Sigmoid colon (tissue), 7 donors: ENCODE measurements at places on chromosomes 1 and 21. TPM values are rescaled to one million over a fixed set of nuclear protein-coding genes. Genes with fewer than 3 reads are reported as not detected.

The FBXO2 gene
- 3.5 TPM for total RNA-seq

The CTTNBP2NL gene
- total RNA-seq, result 17.6 TPM

- H3K27me3 ChIP-seq, result no peaks in the 10 kb centered on the region
- no peak overlapping the region for H3K4me3 ChIP-seq
- H3K4me1 ChIP-seq, result no peaks in the 10 kb centered on the region
- H3K36me3 ChIP-seq, result no peaks in the 10 kb centered on the region
- no peak for DNase-seq
These were observed 217.6 kb upstream of the SAMSN1 start for GRCh38 chr21:14763695-14764064.

GRCh38 chr21:37700641-37701202 is 215.5 kb downstream of the KCNJ6 start:
- DNase-seq, result no peak
- no peaks in the 10 kb centered on the region for H3K36me3 ChIP-seq
- no peaks in the 10 kb centered on the region for H3K27me3 ChIP-seq
- no peaks in the 10 kb centered on the region for H3K4me1 ChIP-seq
- H3K4me3 ChIP-seq, result no peak overlapping the region
- H3K27ac ChIP-seq, result no peak overlapping the region

The RNF11 gene
- total RNA-seq, result 116 TPM

- H3K27ac ChIP-seq, result no peak overlapping the region
- H3K4me3 ChIP-seq, result no peak overlapping the region
- no peaks in the 10 kb centered on the region for H3K27me3 ChIP-seq
- no peaks in the 10 kb centered on the region for H3K4me1 ChIP-seq
- DNase-seq, result peak; percentile 58
These were observed 5.8 kb upstream of the C1orf159 start for GRCh38 chr1:1121611-1122077.

- no peak overlapping the region for H3K27ac ChIP-seq
- no peaks in the 10 kb centered on the region for H3K36me3 ChIP-seq
These were observed 28.6 kb downstream of the ZNF644 start for GRCh38 chr1:90993245-90993644.

The HES3 gene
- not detected for total RNA-seq

The UBE2Q1 gene
- 15.1 TPM for total RNA-seq

The MIXL1 gene
- not detected for total RNA-seq

DNA sequence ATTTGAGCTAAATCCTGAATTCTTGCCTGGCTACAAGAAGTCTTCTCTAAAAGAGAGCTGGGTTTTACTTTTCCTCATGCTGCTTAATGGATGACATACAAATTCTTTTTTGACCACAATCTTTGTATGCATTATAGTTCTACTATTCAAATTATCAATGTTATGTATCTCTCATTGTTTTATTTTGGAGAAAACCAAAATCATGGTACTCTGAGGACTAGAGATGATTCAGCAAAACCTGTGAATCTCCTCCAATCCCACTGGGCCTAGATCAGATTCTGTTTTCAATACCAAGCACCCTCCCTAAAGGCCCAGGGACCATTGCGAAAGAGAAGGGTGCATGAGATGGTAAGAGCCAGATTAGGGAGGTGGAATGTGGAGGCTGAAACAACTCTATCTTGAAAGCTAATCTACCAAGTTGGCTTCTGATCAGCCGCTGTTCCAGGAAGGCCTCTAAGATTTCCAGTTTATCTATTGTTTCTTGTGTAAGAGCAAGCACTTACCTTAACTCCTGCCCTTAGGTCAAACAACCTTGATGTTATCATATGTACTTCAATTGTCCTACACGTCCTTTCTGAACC is 547.2 kb downstream of the PLPP3 start:
- H3K27ac ChIP-seq, result no peak overlapping the region
- H3K27me3 ChIP-seq, result no peaks in the 10 kb centered on the region
- peaks cover 6% of the 10 kb centered on the region for H3K4me1 ChIP-seq
- no peaks in the 10 kb centered on the region for H3K36me3 ChIP-seq

GRCh38 chr1:6545276-6546112 is 8.8 kb downstream of the NOL9 start:
- peaks cover 10% of the 10 kb centered on the region for H3K36me3 ChIP-seq
- no peak overlapping the region for H3K4me3 ChIP-seq
- no peaks in the 10 kb centered on the region for H3K4me1 ChIP-seq
- DNase-seq, result no peak
- H3K27ac ChIP-seq, result no peak overlapping the region

GRCh38 chr21:40053007-40053406 is 185.8 kb downstream of the PCP4 start:
- H3K27me3 ChIP-seq, result no peaks in the 10 kb centered on the region
- peaks cover 54% of the 10 kb centered on the region for H3K4me1 ChIP-seq
- H3K27ac ChIP-seq, result peak overlapping the region; percentile 88
- no peaks in the 10 kb centered on the region for H3K36me3 ChIP-seq
- H3K4me3 ChIP-seq, result no peak overlapping the region
- peak; percentile 90 for DNase-seq

The LRRC71 gene
- total RNA-seq, result not detected

GRCh38 chr1:244755673-244756072 is 79.8 kb upstream of the COX20 start:
- no peaks in the 10 kb centered on the region for H3K27me3 ChIP-seq
- no peak overlapping the region for H3K27ac ChIP-seq
- H3K4me1 ChIP-seq, result no peaks in the 10 kb centered on the region
- no peaks in the 10 kb centered on the region for H3K36me3 ChIP-seq

DNA sequence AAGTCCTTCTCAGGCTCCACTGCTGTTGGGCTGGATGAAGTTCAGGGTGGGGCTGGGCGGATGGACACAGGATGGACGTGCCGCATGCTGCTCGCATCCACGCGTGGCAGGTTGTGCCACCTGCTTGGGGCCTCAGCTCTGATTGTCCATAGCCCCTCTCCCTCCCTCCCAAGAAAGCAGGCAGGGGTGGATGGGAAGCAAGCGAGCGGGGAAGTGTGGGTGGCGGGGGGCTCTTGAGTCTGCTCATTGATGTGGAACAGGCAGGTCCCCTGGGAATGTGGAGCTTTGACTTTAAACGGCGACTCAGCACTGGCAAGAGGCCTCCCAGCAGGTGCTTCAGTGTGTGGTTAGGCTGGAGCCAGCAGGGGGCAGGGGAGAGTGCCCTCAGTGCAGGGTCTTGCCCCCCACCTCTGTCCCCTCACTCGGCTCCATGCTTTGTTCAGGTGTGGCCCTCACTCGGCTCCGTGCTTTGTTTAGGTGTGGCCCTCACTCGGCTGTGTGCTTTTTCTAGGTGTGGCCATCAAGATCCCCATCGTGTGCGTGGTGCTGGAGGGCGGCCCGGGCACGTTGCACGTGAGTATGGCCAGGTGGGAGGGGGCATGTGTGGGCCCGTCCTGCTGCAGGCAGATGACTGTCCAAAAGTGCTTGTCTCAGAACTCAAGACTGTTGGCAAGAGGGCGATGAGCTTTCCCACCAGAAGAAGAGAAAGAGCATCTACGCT is 23.9 kb downstream of the TRPM2 start:
- no peak overlapping the region for H3K27ac ChIP-seq
- peaks cover 11% of the 10 kb centered on the region for H3K27me3 ChIP-seq
- DNase-seq, result no peak
- H3K36me3 ChIP-seq, result no peaks in the 10 kb centered on the region

- no peak for DNase-seq
- H3K4me3 ChIP-seq, result no peak overlapping the region
- H3K4me1 ChIP-seq, result no peaks in the 10 kb centered on the region
- no peaks in the 10 kb centered on the region for H3K36me3 ChIP-seq
These were observed 6.5 kb upstream of the SYNC start for GRCh38 chr1:32709075-32709474.

GRCh38 chr1:185520188-185520920 is 203.3 kb upstream of the IVNS1ABP start:
- H3K27me3 ChIP-seq, result no peaks in the 10 kb centered on the region
- no peaks in the 10 kb centered on the region for H3K36me3 ChIP-seq
- H3K4me1 ChIP-seq, result no peaks in the 10 kb centered on the region
- no peak overlapping the region for H3K27ac ChIP-seq
- no peak for DNase-seq

The KCNT2 gene
- 2.8 TPM for total RNA-seq

The HEYL gene
- total RNA-seq, result 14.7 TPM

GRCh38 chr1:156055281-156056048 is 883 bp downstream of the LAMTOR2 start:
- no peak for DNase-seq
- peaks cover 7% of the 10 kb centered on the region for H3K4me1 ChIP-seq
- peak overlapping the region; percentile 90 for H3K4me3 ChIP-seq
- H3K36me3 ChIP-seq, result no peaks in the 10 kb centered on the region

- H3K4me3 ChIP-seq, result no peak overlapping the region
- peaks cover 39% of the 10 kb centered on the region for H3K27me3 ChIP-seq
- peak overlapping the region; percentile 2 for H3K27ac ChIP-seq
- H3K36me3 ChIP-seq, result no peaks in the 10 kb centered on the region
These were observed 2.2 kb downstream of the LAD1 start for GRCh38 chr1:201396861-201397464.

- H3K27me3 ChIP-seq, result no peaks in the 10 kb centered on the region
- no peak overlapping the region for H3K27ac ChIP-seq
- no peaks in the 10 kb centered on the region for H3K4me1 ChIP-seq
- H3K4me3 ChIP-seq, result no peak overlapping the region
- no peaks in the 10 kb centered on the region for H3K36me3 ChIP-seq
These were observed 106.3 kb upstream of the GUCA2B start for GRCh38 chr1:42046761-42047507.

The CA6 gene
- not detected for total RNA-seq

GRCh38 chr1:214459895-214460294 is 91.5 kb downstream of the PTPN14 start:
- no peak for DNase-seq
- no peaks in the 10 kb centered on the region for H3K27me3 ChIP-seq
- H3K27ac ChIP-seq, result no peak overlapping the region
- H3K36me3 ChIP-seq, result no peaks in the 10 kb centered on the region
- peaks cover 21% of the 10 kb centered on the region for H3K4me1 ChIP-seq

DNA sequence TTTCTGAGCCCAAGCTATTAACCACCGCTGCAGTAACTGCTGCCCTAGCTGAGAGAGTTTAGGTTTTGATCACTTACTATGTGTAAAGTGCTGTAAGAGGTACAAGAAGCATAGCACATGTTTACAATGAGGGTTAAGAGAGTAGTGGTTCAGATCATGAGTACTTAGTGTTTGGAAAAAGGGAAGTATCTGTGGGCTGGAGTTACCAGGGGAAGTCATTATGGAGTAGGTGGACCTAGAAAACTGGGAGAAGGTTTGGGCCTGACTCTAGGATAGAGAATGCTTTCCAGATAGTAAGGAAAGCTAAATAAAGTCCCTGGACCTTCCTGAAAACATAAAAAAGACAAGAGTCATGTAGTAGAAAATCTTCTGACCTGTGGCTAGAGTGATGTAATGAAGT is 149.6 kb upstream of the PLXNA2 start:
- no peak overlapping the region for H3K4me3 ChIP-seq
- no peak overlapping the region for H3K27ac ChIP-seq
- H3K36me3 ChIP-seq, result no peaks in the 10 kb centered on the region
- no peaks in the 10 kb centered on the region for H3K4me1 ChIP-seq
- H3K27me3 ChIP-seq, result no peaks in the 10 kb centered on the region
- DNase-seq, result no peak

The LMX1A gene
- 0.49 TPM for total RNA-seq

GRCh38 chr1:218804014-218804785 is 369.5 kb upstream of the LYPLAL1 start:
- H3K27ac ChIP-seq, result no peak overlapping the region
- no peaks in the 10 kb centered on the region for H3K36me3 ChIP-seq
- no peak for DNase-seq
- H3K4me3 ChIP-seq, result no peak overlapping the region
- H3K4me1 ChIP-seq, result no peaks in the 10 kb centered on the region

The USP21 gene
- 13.2 TPM for total RNA-seq

- H3K4me1 ChIP-seq, result peaks cover 47% of the 10 kb centered on the region
- no peaks in the 10 kb centered on the region for H3K27me3 ChIP-seq
- peak; percentile 96 for DNase-seq
- no peaks in the 10 kb centered on the region for H3K36me3 ChIP-seq
- H3K4me3 ChIP-seq, result peak overlapping the region; percentile 25
- H3K27ac ChIP-seq, result peak overlapping the region; percentile 74
These were observed 16.5 kb downstream of the ZNF697 start for GRCh38 chr1:119631433-119632102.

DNA sequence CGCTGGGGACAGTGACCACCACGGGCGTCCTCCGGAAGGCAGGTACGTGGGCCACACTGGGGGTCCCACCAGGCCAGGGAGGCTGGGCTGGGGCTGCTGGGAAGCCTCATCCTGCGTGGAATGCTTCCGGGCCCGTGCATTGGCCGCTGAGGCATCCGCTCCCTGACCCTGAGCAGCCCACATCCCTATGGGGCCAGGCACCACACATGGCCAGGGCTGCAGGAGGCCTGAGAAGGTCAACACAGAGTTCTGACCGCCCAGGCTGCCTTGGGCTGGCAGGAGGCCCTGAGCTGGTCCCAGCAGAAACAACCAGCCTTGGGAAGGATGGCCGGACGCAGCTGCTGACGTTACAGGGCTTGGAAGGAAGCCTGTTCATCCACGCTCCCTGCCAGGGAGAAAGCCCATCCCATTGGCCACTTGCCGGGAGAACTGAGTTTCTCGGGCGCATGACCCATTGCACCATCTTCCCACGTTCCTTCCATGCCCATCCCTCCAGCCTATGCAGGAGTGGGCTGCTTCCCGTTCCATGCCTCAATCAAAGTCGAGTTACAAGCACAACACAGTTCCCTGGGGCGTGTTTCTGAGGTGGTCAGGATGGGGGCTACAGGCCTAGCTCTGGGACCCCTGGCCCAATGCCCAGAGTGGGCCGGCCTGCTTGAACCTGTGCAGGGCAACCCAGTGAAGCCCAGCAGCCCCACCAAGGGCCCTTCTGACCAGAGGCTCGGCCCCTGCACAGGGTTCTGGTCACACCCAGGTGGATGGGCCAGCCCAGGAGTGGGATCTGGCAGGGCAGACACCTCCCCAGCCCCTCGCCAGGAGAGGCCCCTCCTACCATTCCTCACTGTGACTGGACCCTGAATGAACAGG is 31.7 kb downstream of the TRIM11 start:
- peak overlapping the region; percentile 60 for H3K27ac ChIP-seq
- no peaks in the 10 kb centered on the region for H3K27me3 ChIP-seq
- peak; percentile 95 for DNase-seq
- no peak overlapping the region for H3K4me3 ChIP-seq
- H3K36me3 ChIP-seq, result no peaks in the 10 kb centered on the region

DNA sequence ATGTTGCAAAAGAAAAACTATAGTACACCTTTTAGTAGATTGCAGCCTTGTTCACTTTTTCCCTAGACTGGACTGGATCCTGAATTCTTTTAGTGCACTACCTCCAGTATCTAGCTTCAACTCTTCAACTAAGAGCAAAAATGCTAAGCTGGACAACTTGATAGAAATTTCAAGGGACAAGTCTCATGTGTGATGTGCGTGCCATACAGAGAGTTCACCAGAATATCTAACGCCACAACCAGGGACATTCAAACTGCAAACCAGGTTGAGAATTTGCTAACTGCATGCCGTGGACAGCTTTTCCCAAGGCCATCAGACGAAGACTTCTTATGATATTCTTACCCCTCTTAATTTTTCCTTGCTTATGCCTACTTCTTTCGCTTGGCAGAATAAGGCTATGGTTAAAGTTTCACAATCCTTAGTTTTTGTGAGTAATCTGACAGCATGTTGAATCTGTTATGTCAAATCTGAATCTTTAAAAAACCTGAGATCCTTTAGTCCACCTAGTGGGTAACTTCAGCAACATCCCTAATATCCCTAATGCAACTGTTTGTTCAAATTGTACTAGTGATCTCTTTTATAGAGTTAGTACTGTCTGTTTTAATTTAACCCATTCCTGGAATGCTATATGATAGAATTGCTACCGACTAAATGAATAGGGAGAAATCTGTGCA is 66.4 kb downstream of the DDAH1 start:
- no peaks in the 10 kb centered on the region for H3K36me3 ChIP-seq
- no peaks in the 10 kb centered on the region for H3K27me3 ChIP-seq
- peaks cover 13% of the 10 kb centered on the region for H3K4me1 ChIP-seq
- H3K27ac ChIP-seq, result no peak overlapping the region
- no peak overlapping the region for H3K4me3 ChIP-seq
- DNase-seq, result no peak

- no peaks in the 10 kb centered on the region for H3K4me1 ChIP-seq
- DNase-seq, result peak; percentile 72
These were observed 642.9 kb downstream of the AJAP1 start for GRCh38 chr1:5297180-5297885.
